ENCODE measurements at places on chromosomes 12 and 14. TPM values are rescaled to one million over a fixed set of nuclear protein-coding genes. Genes with fewer than 3 reads are reported as not detected.
A peak's percentile ranks its signal among the peaks of the same experiment; 100 is the strongest.

Gene PLBD1
- 0.51 TPM for total RNA-seq

Gene HOXC10
- not detected for total RNA-seq

GRCh38 chr12:2187195-2187945, 134.6 kb downstream of the CACNA1C start:
- no peak for DNase-seq

GRCh38 chr14:29650554-29651269, 276.9 kb downstream of the PRKD1 start:
- DNase-seq: no peak

DNA sequence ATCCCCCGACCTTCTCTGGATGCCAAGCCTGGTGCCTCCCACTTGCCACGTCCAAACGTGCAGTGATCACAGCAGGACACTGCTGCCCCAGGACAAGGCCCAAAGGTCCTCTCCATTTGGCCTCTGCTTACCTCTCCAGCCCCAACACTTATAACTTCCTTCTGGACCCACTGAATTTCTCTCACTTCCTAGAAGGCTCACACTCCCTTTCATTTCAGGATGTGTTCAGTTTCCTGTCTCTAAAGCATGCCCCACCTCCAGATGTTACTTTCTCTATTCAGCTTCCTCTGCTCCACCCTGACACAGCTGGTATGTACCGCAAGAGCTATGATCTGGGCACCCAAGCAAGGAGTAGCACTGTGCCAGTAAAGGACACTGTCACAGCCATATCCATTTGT, 33.0 kb downstream of the CDKL1 start:
- DNase-seq: peak; percentile 69

GRCh38 chr12:131621701-131622421, 89.0 kb upstream of the SFSWAP start:
- DNase-seq: no peak

DNA sequence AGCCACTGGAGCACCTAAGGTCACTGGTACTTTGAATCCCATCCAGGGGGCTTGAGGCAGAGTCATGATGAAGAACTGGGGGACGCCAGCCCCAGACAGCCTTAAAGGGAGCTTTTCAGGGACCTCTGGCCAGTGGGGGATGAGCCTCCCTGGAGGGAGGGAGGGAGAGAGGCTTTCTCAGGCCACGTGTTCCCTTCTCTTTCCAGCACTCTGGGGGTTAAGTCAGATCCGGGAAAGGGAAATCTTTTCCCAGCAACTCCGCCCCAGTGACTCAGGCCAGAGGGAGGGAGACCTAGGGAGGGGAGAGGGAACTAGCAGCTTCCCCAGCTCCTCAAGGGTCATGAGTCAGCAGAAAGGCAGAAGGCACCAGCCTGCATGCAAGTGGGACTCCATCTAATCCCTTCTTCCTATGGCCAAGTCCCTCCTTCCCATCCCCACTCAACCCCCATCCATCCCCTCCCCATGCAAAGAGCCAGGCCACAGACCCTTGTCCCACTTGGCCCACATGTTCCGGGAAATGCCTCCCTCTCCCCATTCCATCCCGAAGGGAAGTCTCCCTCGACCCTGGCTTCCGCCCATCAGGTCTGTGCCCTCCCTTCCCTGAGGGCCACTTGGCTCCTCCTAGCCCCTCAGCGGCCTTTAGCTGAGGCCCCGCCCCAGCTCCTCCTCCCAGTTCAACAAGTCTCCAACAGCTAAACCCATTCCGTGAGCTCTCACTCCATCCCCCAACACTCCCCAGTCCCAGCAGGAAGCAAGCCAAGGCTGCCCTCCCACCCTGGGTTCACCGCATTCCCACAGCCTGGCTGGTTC, 5.6 kb downstream of the TNFRSF1A start:
- peak; percentile 100 for DNase-seq

DNA sequence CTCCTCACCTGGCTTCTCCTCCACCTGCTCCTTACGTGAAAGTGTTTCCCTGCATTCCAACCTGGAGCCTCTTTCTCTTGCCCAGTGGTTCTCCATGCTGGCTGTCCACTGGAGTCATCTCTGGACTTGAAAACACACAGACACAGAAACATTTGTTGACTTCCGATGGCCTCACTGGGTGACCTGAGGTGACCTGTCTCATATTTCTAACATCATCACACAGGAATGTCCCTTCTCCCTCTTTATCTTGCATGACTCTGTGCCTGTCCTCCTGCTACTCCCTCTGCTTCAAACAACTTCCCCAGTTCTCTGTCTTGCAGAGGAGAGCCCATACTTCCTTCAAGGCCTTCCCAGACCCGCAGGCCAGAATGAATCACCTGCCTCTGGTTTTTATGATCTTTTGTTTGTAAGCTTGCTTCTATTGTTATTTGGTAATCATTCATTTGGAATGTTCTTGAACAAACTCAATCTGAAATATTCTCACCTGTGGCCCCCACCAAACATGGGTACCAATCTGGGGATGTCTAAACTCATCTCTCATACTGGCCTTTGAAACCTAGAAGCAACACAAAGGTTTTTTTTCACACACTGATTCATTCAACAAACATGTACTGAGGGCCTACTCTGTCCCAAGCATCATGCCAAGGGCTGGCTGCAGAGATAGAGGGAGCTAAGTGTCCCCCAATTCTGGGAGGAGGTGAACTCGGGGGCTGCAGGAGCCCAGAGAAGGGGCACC, 9.7 kb upstream of the RIN3 start:
- DNase-seq: peak; percentile 88

GRCh38 chr14:104290756-104291122, 152.4 kb downstream of the KIF26A start:
- DNase-seq: no peak

DNA sequence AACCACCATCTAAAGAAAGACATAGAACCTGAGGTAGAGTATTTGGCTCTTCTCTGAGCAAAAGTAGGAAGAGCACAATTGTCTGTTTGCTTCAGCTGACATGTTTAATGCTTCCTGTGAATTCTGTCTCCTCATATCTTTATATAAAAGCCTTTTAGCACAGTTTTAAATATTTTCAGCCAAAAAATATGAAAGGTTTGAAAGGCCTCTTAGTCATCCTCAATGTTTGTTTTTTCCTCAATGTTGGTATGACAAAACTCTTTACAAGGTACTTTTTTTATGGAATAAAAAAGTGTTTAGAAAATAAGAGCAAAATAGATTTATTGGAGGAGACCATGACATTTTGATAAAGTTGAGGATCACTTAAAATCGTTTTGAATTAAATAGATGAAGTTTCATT, 360.9 kb downstream of the NAV3 start:
- DNase-seq: peak; percentile 48
